Panc1 (cell line): ENCODE measurements at places on chromosomes 6 and 20. TPM values are rescaled to one million over a fixed set of nuclear protein-coding genes. Genes with fewer than 3 reads are reported as not detected.

RRAGD gene
- 27.8 TPM for total RNA-seq

PLN gene
- not detected for total RNA-seq

BANF2 gene
- total RNA-seq = not detected

ARMC12 gene
- 1.4 TPM for total RNA-seq

INSM1 gene
- 0.05 TPM for total RNA-seq

SLC35A1 gene
- total RNA-seq = 14.9 TPM

OTOR gene
- not detected for total RNA-seq

TTBK1 gene
- 0.10 TPM for total RNA-seq

GSTA2 gene
- total RNA-seq = not detected

MRS2 gene
- 26.0 TPM for total RNA-seq

MCCD1 gene
- total RNA-seq = not detected

C6orf118 gene
- total RNA-seq = not detected

MMP24 gene
- total RNA-seq = 7.1 TPM

RIPOR3 gene
- 92.5 TPM for total RNA-seq

KIF13A gene
- 49.3 TPM for total RNA-seq

CRISP3 gene
- total RNA-seq = not detected

C6orf132 gene
- 12.9 TPM for total RNA-seq

TBC1D22B gene
- total RNA-seq = 13.0 TPM

ZNF311 gene
- 0.39 TPM for total RNA-seq

IPCEF1 gene
- total RNA-seq = 0.28 TPM

CST11 gene
- not detected for total RNA-seq

B4GALT5 gene
- 40.0 TPM for total RNA-seq

PERP gene
- 348 TPM for total RNA-seq

STMND1 gene
- not detected for total RNA-seq

MICB gene
- total RNA-seq = 72.1 TPM

TFAP2D gene
- not detected for total RNA-seq

OR2B6 gene
- total RNA-seq = 0.26 TPM

SEL1L2 gene
- not detected for total RNA-seq

RNF39 gene
- not detected for total RNA-seq

SPATA25 gene
- total RNA-seq = 1.8 TPM

ULBP3 gene
- total RNA-seq = 2.4 TPM

PRSS16 gene
- total RNA-seq = 4.7 TPM

ZBP1 gene
- total RNA-seq = not detected

CCN5 gene
- 15.2 TPM for total RNA-seq

FRS3 gene
- 3.0 TPM for total RNA-seq

LGSN gene
- not detected for total RNA-seq

KIAA0408 gene
- 0.90 TPM for total RNA-seq

MAP7 gene
- total RNA-seq = 1.8 TPM

OLIG3 gene
- total RNA-seq = not detected

C20orf204 gene
- total RNA-seq = 1.9 TPM

TMEM244 gene
- not detected for total RNA-seq

MTG2 gene
- total RNA-seq = 56.8 TPM

BNIP5 gene
- total RNA-seq = not detected

FOXF2 gene
- 12.7 TPM for total RNA-seq

TULP1 gene
- not detected for total RNA-seq

SLC17A1 gene
- not detected for total RNA-seq

BHLHE23 gene
- total RNA-seq = not detected

PRR18 gene
- total RNA-seq = 0.23 TPM

SLC22A16 gene
- total RNA-seq = not detected
